GM12891 (cell line): ENCODE measurements at places on chromosomes 12 and 14.

DNA sequence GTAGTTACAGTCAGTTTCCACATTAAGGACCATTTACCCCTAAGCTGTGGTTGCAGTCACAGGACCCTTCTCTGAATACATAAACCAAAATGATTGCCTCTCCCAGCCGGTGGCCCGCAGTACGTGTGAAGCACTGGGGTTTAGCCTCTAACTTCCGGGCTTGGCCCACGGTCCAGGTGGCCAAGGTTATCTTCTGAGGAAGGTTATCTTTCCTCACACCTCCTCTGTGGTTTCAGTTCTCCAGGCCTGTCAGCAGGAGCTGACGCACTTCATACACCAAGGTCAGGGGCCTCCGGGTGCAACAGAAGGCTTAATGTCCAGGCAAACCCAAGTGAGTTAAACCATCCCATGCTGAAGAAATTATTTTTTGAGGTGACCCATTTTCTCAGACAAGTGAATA, 291.0 kb upstream of the FKBP4 start:
- no peak for DNase-seq

DNA sequence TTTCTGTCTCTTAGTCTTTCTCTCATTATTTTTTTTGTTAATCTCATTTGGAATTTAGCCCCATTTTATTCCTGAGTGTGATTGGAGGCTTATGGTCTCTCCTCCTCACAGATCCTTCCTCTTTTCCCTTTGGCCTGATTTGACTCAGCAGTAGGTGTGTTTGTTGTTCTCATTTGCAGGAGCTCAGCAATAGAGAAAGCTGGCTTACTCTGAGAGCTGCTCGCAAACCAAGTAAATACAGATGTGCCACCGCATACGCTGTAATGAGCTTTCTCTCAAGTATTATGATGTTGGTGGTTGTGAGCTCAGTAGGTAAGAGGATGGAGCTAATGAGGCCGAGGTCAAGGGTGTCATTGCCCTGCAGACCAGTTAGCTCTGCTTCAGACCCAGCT, 206.5 kb downstream of the ETV6 start:
- no peak for DNase-seq

DNA sequence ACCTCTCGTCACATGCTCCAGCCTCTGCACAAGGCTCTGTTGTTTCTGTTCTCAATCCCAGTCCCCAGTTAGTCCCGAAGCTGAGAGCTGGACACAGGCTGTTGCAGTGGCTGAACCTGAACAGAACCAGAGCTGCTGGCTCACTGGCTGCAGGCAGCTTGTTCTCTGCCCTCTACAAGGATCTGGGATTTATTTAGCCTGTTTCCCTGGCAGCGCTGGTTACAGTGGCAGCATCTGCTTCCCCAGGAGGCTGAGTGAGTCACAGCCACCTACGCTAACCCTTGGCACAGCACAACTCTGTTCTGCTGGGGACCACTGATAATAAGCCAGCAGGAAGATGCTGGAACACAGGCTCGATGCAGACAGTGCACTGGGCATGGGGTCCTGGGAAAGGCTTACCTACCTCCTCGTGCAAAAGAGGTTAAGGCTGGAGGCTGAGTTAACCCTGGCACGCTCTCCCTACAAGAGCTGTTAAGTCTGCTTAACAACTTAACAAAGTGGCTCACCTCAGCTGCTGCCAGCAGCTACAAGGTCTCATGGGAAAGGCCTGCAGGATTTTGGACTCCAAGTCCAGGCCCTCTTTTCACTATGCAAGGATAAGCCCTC, 299.6 kb downstream of the PCNX1 start:
- no peak for DNase-seq

GRCh38 chr14:76958020-76958979, 70.2 kb downstream of the IRF2BPL start:
- no peak for DNase-seq

GRCh38 chr12:20017802-20018201, 350.5 kb upstream of the PDE3A start:
- no peak for DNase-seq

DNA sequence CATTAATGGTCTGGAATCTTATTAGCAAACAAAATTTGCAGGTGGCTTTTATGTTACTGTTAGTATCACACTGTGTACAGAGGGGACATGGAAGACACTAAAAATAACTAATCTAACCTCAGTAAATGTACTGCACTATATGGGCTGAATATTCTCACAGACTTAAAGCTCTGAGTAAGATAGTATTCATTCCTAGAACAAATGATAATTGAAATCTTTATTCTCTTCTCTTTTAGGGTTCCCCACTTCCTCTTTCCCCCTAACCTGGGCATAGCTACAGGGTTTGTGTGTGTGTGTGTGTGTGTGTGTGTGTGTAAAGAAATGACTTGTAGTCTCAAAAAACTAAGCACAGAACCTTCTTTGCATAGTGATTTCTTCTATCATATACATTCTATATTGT, 21.4 kb upstream of the HECTD1 start:
- DNase-seq = peak; percentile 41

- DNase-seq = no peak
Measured at GRCh38 chr12:67052981-67053380, 216.2 kb upstream of the CAND1 start.

GRCh38 chr12:105418821-105419291, 88.4 kb downstream of the C12orf75 start:
- no peak for DNase-seq

DNA sequence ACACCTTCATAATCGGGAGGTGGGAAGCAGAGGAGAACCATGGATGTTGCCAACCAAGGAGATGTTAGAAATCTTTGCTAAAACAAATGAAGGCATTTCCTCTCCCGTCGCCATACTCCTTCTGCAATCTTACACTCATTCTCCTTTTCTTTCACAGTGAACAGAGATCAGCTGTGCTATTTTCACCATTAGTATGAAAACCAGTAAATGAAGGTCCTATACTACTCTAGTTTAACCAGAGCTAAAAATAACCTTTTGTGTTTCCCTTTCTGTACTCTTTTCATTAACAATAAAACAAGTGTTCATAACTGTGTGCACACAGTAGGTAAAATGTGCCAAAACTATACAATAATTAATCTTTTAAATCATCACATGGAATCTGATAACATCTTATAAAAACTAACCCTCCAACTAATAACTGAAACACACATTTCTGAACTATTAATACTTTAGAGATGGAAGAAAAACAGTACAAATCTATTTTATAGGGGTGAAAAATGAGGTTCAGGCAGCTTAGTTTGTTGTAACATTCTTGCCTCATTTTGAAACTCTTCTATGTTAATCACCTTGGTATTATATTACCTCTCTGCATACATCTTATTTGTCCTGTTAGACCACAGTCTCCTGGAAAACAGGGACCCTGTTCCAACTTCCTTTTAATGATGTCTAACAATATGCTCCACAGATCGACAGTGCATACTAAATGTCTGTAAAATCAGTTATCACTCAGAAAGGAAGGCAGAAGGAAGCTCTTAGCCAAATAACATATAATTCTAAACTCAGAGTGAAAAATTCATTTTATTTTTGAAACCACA, 69.5 kb downstream of the SPPL3 start:
- DNase-seq = no peak

DNA sequence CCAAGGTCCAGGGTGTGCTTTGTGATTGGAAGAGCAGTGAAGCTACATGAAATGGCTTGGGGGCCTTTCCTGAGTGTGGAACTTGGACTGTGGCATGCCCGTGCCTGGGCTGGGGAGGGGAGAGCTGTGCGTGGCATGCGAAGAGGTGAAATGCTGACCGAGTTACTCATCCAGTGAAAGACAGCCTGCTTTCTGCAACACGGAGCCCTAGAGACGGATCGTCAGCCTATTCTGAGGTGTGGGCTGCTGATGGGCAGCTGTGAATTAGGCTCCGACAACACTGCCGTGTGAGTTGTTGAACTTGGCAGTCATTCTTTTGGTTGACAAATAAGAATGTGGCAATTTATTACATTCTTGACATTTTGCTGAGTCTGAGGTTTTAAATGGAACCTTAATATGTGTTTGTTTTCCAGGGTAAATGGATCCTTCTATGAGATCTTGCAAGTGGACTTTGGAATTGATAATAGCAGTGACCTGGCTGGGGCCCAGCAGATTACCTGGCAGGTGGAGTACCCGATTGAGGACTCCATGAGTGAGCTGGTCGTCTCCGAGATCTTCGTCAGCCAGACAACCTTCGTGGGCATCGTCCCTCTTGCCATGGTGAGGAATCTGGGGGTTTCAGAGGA, 453.9 kb downstream of the AACS start:
- DNase-seq = no peak

DNA sequence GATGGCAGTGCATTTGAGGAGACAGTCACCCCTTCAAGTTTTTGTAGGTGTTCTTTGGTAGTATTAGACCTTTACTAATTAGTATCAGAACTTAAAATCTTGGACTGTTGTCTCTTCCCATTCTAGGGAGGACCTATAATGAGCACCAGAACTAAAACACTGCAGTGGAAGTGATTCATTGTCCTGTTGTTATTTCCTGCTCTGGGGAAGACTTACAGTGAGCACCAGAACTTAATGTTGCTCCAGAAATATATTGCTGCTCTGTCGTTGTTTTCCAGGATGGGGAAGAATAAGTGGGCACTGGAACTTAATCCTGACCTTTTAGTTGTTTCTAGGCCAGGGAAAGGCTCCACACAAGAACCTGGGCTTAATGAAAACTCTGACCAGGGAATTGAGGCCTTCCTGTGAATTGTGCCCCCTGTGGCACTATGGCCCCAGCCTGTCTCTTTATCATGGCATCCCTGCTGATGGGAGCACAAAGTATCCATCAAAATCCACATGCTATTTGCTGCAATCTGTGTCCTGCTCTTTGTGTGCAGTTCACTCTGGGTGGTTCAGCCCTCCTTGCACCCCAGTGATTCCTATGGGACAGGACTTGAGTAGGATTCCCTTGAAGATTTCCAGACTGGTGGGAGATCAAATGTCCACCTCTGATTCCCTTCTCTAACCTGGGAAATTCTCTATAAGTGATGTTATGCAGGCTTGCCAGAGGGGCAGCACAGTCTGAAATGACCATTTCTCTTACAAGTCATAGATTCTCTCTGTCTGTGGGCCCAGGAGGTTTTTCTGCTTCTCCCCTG, 175.8 kb downstream of the PAWR start:
- DNase-seq = no peak

GRCh38 chr12:64351265-64351664, 39.3 kb downstream of the C12orf56 start:
- no peak for DNase-seq

DNA sequence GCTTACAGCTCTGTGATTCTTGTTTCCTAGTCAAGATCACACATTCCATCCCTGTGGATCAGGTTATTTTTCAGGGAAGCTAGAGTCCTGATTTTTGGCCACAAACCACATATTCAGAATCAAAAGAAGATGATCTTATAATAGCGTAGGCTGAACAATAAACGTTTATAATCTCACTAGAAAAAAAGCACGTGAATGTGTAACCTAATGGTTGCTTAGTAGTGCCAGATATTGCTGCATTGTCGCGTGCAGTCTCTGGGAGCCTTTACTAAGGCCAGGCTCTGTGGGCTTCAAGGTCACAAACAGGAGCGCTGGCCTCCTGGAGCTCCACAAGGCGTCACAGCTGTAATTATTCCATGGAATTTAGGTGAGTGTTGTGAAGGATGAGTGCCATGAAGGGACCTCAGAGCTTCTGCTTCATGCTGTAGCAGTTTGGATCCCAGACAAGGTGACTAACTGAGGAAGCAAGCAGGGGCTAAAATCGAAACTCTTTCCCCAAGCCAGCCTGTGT, 17.4 kb downstream of the CDKN1B start:
- DNase-seq = no peak

- no peak for DNase-seq
Measured at GRCh38 chr14:49593016-49593415, 5.7 kb upstream of the LRR1 start.
